ENCODE measurements at places on chromosomes 3 and 15.

GRCh38 chr3:196340466-196340865 lies 2.3 kb upstream of the TM4SF19 start:
- no peak for DNase-seq

DNA sequence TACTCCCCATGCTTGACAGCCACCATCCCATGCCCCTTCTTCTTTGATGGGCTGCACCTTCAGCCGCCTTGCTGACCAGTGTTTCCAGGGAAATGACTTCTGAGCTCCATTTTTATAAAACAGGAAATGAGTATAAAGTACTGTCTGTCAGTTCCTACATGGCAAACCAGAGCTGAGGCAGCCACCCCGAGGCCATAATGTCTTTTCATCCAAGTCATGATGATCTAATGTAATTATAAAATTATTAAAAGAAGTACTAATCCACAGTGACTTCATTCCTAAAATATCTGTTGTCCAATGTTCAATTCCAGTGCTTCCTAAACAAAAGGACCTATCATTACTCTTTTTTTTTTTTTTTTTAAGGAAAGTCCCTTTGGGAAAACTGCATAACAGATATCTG lies 75.2 kb upstream of the HERC1 start:
- DNase-seq, result no peak

DNA sequence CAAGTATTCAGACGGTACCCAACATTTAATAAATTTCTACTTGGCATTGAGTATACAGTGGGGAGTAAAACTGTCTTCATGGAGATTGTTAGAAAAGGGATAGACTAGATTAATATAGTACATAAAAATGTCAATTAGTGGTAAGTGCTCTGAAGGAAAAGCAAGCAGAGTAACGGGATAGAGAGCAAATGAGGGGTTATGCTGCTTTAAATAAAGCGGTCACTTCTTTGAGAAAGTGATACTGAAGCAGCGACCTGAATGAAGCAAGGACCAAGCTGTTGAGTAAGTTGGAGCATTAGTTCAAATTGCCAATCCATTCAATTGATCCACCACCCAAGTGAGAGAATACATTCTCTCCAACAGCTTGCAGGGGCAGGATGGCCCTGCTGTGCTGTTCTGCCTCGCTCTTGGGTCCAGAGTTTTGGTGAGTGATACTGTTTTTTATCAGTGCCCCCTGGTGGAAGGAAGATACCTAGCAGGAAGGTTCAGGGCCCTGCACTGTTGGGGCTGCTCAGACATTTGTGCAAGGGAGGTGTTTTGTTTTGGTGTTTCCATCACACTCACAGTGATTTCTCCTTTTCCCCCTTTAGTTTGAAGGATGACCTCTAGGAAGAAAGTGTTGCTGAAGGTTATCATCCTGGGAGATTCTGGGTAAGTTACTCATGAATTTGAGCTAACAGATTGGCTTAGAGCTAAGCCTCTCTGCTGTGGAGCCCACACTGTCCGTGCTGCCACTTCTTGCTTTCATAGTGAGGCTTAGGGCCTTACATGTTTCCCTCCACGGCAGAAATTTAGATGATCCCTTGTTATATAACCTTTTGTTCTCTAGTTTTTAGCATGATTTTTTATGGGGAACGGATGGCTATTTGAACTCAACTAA lies 69.0 kb downstream of the RAB7A start:
- DNase-seq, result no peak

- DNase-seq, result no peak
Measured at GRCh38 chr3:188946351-188947240, 225.2 kb upstream of the TPRG1 start.

- DNase-seq, result no peak
Measured at GRCh38 chr3:147906285-147906684, 497.1 kb downstream of the ZIC1 start.

DNA sequence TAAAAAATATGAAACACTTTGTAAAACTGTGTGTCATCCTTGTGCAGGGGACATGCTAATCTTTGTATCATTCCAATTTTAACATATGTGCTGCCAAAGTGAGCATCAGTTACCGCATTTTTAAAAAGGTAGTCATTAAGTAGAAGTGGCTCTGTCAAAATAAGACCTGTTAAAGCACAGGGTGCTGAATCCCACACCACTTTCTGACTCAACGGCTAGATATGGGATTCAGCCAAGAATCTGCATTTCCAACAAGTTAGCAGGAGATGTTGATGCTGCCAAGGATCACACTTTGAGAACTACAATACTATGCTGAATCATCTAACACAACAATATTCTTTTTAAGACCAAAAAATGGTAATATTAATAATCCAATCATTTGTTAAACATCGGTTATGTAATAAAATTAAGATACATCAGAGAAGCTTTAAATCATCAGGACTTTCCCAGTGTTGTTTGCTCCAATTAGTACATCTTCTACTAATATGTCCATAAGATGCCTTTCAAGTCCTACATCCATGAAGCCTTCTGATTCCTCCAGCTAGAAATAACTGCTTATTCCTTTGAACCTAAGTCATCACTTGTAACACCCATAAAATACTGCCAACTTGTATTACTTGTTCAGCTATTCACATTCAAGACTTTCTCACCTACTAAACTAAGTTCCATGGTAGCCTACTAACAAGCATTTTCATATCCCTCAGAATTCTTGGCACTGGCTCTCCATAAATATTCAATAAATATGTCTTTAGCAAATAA lies 71.1 kb downstream of the TBL1XR1 start:
- peak; percentile 81 for DNase-seq

DNA sequence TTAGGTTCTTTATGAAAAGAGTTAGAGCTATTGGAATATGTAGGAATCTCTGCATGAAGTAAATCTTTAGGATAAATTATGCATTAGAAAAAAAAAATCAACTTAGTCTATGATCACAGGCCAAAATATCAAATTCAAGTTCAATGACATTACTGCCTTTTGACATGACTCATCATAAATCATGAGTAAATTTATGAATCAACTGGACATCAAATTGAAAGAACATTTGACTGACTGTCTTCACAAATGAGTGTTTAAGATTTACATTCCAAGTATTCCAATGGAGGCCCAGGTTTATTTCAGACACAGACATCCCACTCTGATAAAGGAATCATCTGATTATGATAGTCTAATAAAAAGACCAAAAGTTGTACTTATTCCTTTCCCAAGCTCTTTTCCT lies 192.8 kb upstream of the TTC14 start:
- no peak for DNase-seq
